ENCODE measurements at places on chromosomes 5 and 9. TPM values are rescaled to one million over a fixed set of nuclear protein-coding genes. Genes with fewer than 3 reads are reported as not detected.

DNA sequence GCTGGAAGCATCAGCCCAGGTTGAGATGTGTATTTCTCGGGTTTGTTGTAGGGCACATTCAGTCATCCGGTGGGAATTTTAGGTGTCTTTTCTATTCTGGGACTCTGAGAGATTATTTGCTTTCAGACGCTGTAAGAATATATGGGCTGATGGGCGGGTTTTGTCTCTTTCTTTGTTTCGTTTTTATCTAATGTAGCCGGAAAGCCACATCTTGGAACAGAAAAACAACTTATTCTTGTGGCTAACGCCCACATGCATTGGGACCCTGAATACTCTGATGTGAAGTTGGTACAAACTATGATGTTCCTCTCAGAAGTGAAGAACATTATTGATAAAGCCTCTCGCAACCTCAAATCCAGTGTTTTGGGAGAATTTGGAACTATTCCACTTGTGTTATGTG is 22.4 kb downstream of the SCGB3A1 start:
- DNase-seq, result no peak

DNA sequence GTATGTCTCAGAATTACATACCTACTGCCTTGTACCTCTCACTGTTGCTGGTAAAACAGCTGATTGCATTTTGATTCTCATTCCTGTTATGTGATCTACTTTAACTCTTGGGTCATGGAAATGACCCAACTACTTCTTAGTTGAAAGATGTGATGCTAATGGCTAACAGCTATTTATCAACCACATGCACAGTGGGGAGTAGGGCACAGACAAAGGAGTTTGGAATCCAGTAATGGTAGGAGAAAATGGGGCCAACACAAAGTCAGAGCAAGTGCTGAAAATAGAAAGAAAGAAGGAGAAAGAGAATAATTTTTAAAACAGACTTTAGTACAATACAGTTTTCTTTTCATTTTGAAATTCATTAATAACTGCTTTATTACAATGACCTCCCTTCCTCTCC is 241.0 kb downstream of the PTPRD start:
- no peak for DNase-seq

- DNase-seq, result no peak
Observed at GRCh38 chr9:72818385-72818784, 134.5 kb downstream of the ALDH1A1 start.

- no peak for DNase-seq
Observed at GRCh38 chr5:38434966-38435705, 121.3 kb downstream of the LIFR start.

- DNase-seq, result no peak
Observed at GRCh38 chr5:179963375-179963774, 55.7 kb upstream of the TBC1D9B start.

DNA sequence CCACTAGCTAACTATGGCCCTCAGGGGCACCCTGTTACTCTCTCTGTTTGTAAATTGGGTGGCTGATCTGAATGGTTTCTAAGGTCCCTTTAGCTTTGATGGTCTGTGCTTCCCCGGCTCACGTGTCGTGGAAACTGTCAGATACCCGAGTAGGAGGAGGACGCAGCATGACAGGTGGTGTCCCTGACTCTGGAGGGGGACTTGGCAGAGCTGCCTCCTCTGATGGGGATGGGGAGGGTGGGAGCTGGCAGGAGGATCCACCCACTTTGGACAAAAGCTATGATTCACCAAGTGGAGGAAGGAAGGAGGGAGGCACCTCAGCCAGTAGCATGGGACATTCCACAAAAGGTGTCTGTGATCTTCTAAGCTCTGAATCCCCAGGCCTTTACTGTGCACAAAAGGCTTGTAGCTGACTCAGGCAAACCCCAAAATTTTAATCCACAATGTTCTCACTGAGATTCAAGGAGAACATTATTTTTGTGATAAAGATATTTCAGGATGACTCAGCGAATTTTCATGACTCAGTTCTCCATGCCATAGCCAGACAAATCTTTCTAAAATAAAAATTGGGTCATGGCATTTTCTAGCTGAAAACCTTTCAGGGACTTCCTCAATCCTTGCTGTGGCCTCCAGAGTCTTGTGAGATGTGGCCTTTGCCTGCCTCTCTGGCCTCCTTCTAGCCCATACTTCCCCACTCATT is 131.0 kb upstream of the BRINP1 start:
- DNase-seq, result no peak

DNA sequence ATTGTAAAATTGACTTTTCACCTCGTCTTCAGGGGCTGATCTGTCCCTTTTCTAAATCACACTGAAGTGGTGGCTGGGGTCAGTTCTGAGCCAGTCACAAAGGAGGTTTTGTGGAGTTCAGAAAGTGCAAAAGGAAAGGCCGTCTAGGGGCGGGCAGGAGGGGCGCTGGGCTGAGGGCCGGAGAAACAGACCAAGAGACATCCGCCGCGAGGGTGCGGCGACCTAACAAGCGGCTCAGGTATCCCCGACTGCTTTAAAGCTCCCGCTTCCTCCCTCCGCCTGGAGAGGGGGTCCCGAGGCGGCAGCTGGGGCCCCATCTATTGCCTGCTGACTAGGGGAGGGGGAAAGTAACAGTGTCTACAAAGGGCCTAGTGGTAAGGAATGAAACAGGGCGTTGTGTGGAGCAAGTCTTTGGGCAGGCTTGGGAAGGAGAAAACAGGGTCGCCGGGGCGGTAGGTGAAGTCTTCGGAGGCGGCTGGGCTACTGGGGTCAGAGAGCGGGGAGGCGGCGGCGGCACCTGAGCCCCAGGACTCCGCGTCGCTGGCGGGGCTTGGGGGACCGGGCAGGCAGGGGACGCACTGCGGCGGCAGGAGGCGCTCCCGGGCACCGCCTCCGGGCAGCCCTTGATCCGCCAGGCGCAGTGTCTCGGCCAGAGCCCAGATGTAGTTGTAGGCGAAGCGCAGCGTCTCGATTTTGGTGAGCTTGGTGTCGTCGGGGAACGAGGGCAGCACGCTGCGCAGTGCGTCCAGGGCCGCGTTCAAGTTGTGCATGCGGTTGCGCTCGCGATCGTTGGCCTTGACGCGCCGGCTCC is 950 bp downstream of the NEUROG1 start:
- DNase-seq, result no peak

DNA sequence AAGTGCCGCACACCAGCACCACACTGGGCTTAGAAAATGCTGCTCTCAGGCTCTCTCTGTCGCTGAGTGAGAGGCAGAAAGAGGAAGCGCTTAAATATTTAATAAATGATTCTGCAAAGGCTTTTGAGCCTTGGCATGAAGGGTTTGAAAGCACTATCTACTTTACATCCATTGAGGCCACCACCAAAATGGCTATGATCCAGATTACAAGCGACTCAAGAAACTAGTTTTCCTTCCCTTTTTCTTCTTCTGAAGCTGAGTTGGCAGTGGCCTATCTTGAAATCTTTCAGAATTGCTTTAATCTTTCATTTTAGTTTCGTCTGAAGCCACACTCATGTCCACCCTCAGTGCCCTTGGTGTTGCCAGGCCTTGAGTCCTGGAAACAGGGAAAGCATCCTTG is 59.5 kb downstream of the EBF1 start:
- no peak for DNase-seq

- DNase-seq, result no peak
Observed at GRCh38 chr5:32123058-32123805, 50.9 kb downstream of the GOLPH3 start.

- no peak for DNase-seq
Observed at GRCh38 chr9:892123-892522, 50.6 kb downstream of the DMRT1 start.

- DNase-seq, result no peak
Observed at GRCh38 chr9:111852291-111852690, 44.3 kb upstream of the UGCG start.

DNA sequence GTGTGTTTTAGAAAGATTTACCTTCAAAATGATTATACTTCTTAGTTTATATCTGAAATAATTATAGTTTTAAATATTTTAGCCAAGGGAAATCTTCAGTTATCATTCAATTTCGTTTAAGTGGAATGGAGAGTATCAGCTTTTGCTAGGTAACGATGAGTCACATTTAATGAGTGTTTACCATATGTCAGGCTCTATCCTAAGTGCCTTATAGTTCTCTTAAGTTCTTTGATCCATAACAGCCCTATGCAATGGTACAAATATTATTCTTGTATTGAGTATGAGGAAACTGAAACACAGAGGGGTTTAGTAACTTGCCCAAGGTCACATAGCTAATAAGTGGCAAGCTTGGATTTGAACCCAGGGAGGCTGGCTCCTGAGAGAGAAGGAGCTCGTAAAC is 37.5 kb upstream of the SHB start:
- DNase-seq, result no peak

GRCh38 chr5:136840601-136841000 is 475.3 kb upstream of the TRPC7 start:
- no peak for DNase-seq

DNA sequence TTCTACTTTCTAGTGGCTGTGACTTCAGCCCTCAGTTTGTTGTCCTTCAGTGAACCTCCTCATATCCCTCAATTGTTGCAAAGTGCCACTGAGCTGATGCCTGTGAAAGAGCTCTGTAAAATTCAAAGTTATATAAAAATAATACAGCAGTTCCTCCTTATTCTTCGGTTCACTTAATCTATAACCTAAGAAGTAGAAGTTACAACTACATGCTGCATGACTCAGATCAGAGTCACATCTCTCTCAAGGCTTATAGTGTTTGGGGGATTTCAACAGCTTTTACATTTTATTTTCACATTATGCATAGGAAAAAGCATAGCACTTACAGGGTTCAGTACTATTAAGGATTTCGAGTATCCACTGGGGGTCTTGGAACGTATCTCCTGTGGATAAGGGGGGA is 25.1 kb upstream of the GCNT1 start:
- no peak for DNase-seq

DNA sequence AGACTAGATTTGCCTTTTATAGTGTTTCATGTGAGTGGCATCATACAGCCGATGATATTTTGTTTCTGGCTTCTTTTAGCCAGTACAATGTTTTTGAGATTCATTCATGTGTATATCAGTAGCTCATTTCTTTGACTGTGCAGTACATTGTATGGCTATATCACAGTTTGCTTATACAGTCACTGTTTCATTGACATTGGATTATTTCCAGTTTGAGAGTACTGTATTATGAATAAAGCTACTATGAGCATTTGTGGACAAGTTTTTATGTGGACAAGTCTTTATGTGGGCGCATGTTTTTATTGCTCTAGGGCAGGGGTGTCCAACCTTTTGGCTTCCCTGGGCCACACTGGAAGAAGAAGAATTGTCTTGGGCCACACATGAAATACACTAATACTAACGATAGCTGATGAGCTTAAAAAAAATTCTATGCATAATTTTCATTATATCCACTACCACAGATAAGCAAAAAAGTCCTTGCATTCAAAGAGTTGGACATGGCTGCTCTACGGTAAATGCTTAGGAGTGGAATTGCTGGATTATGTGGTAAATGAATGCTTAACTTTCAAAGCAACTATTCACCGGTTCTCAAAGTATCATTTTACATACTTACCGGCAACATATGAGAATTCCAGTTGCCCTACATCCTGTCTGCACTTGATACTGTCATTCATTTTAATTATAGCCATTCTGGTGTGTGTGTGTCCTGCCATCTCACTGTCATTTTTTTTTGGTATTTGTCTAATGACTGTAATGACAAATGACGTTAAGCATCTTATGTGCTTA is 177.8 kb downstream of the RGS3 start:
- DNase-seq, result no peak

DNA sequence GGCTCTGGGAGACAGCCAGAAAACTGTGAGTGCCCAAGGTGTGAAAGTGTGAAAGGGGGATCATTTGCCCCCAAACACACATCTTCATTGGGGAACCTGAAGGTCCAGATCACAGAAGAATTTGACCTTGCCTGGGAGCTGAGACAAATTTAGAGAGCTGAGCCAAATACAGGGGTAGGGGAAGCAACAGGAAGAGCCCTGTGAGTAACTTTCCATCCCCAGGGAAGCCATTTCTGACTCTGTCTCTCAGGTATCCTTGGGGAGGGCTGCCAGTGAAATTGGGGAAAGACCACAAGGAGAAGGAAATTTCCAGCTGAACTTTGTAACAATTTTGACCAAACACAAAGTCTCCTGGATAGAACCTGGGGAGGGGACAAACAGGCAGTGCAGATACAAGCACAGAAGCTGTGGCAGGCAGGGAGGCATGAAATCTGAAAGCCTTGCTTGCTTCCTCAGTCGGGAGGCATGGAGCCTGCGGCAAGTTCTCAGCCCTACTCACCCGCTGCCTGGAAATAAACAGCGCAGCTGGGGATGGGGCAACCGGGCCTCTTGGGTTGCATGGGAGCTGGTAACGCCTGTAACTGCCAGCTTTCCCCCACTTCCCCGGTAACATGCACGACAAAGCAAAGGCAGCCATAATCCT is 31.5 kb upstream of the ZCCHC9 start:
- no peak for DNase-seq

GRCh38 chr5:170885809-170886208 is 24.0 kb downstream of the RANBP17 start:
- no peak for DNase-seq

DNA sequence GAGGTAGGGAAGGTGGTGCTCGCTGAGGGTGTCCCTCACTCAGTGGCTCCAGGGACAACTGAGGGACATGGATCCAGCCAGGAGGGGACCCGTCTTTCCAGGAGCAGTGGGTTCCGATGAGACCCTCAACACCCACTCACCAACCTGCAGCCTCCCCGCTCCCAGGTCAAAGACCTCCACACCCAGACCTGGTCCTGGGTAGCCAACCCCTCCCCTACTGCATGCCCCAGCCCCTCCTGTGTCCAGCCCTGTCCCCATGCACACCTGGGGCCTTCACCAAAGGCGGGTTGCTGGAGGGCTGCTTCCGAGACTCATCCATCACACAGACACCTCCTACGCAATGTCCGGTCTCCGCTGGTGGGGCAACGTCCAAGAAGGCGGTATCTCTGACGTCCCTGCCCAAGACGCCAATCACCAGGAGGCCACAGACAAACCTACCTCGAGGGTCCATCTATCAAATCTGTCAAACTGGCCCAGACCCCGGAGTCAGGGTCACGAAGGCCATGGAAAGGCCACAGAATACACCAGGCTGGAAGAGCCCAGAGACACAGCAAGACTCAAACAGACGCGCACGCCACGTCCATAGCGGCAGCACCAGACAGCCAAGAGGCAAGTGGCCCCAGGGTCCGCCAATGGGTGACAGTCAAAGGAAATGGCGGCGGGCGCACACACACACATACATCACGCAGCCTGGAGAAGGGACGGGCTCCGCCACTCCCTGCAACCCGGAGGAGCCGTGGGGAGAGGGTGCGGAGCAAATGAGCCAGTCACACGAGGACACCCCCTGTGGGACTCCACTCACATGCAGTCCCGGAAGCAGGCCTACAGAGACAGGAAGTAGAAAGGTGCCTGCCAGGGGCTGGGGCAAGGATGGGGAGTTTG is 10.8 kb downstream of the NACC2 start:
- DNase-seq, result no peak

DNA sequence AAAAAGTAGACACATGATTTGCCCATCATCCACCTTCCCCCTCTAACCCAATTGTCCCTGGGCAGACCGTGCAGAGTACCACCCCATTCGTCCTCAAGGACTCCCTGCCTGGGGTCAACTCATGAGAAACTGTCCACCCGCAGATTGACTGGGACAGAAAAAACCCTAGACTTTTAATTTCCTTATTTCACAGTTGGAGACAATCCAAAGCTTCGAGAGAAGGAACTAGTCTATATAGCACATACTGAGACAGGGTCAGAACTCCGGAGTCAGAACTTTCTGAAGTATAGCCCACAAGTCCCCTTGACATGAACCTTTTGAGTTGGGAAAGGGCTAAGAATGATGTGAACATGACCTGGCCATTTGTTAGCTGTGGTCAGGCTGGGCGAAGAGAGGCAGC is 7.5 kb upstream of the GPX3 start:
- no peak for DNase-seq

The DMAC1 gene
- 31.5 TPM for total RNA-seq

The CBY3 gene
- not detected for total RNA-seq

The CDKN2A gene
- 17.1 TPM for total RNA-seq

The PCDHGB7 gene
- 10.2 TPM for total RNA-seq

The MLANA gene
- total RNA-seq, result not detected

The ZNF462 gene
- 8.8 TPM for total RNA-seq

Data from ascending aorta (tissue), 2 donors.